ELF-1 (cell line): ENCODE measurements at places on chromosomes 11 and 22.
A peak's percentile ranks its signal among the peaks of the same experiment; 100 is the strongest.

DNA sequence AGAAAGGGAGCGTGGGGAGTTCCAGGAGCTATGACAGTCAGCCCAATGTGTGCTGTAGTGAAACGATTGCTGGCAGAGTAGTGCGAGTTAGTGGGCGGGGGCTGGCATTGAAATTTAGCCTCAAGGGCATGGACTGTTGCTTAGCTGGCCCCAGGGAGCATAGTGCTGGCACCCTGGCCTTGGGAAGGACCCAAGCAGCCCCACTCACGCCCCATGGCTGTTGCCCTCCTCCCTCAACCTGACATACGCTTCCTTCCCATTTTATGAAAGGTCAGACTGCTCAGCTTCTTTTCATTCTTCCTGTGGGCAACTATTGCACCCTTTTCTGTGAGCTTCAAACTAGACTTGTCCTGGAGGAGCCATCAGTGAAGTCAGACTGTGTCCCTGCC is 52.0 kb upstream of the SUSD2 start:
- DNase-seq, result no peak

- peak; percentile 5 for DNase-seq
Observed at GRCh38 chr11:59429924-59430516, 3.8 kb upstream of the OR5A2 start.

GRCh38 chr11:24861440-24861839 is 364.6 kb downstream of the LUZP2 start:
- DNase-seq, result peak; percentile 11

GRCh38 chr22:29480512-29481264 is 670 bp downstream of the NEFH start:
- peak; percentile 91 for DNase-seq

GRCh38 chr11:58927393-58928106 is 11.7 kb upstream of the GLYATL1 start:
- peak; percentile 83 for DNase-seq

GRCh38 chr11:107583629-107584195 is 7.2 kb upstream of the ELMOD1 start:
- DNase-seq, result no peak

DNA sequence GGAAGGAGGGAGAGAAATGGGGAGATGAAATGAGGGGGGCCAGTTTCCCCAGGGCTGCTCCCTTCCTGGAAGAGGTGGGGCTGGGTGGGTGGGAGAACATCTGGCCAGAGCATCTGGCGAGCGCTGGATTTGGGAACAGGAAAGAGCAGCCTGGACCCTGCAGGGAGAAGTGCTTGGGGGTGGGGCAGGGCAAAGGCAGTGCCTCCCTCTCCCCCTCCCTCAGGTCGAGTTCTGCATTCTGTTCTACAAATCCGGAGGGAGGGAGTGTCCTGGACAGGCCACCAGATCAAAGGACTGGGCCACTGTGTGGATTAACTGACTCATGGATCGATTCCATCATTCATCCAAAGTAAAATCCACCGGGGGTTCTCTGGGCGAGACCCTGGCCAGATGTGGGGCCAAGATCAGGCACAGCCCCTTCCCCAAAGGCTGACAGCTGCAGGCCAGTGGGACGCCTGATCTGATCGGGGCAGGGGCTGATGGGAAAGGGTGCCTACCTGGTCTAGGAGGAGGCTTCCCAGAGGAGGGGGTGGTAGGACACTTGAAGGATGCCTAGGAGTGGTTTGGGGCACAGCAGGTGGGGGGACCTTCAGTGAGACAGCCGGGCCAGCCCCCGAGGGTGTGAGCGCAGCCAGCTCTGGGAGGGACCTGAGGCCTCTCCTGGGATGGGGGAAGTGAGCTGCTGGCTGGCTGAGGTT is 57.5 kb downstream of the CACNA1I start:
- DNase-seq, result peak; percentile 39

GRCh38 chr11:35358391-35358790 is 61.0 kb downstream of the SLC1A2 start:
- no peak for DNase-seq

DNA sequence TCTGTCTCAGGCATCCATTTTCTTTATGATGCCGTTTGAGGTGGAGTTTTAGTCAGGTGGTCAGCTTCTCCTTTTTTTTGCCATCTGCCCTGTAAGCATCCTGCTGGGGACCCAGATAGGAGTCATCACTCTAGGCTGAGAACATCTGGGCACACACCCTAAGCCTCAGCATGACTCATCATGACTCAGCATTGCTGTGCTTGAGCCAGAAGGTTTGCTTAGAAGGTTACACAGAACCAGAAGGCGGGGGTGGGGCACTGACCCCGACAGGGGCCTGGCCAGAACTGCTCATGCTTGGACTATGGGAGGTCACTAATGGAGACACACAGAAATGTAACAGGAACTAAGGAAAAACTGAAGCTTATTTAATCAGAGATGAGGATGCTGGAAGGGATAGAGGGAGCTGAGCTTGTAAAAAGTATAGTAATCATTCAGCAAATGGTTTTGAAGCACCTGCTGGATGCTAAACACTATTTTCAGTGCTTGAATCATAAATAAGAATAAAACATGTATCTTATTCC is 10.9 kb upstream of the HBE1 start:
- peak; percentile 89 for DNase-seq

DNA sequence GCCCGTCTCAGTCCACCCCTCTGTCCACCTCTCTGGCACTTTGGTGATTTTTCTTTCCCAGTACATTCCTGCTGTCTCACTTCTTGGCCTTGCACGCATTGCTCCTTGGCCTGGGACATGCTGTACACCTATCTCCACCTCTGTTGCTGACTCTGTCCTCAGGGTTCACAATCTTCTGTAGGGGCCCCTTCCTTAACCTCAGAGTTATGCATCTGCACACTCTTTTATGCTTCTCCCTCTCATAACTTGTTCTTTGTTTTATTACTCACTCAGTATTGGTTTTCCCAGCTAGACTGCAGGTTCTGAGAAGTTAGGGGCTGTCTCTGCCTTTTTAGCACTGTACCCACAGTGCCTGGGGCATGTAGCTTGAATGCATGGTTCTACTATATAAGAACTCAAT is 139.1 kb upstream of the MTMR2 start:
- DNase-seq, result no peak

DNA sequence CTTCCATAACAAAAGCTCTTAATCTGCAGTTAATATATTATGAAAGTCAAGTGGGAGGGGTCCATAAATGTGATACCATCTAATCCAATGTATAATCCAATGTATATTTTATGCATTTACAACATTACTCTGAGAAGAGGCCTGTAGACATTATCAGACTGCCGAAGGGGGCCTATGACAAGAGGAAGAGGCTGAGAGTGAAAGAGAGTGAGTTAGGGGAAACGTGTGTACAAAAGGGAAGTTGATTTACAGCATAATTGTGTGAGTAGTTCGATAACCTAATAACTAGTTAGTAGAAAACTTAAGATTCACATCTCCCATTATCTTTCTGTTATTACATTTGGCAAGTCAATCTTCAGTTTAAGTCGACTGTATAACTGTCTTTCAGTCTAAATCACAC is 86.6 kb downstream of the DDX10 start:
- DNase-seq, result no peak

GRCh38 chr11:133694701-133695100 is 150.6 kb downstream of the SPATA19 start:
- no peak for DNase-seq

- DNase-seq, result no peak
Observed at GRCh38 chr11:36411202-36411640, 98.9 kb downstream of the TRAF6 start.

GRCh38 chr11:61279934-61280659 is 15.0 kb downstream of the VWCE start:
- no peak for DNase-seq

- no peak for DNase-seq
Observed at GRCh38 chr11:82930734-82931133, 29.2 kb downstream of the DDIAS start.

DNA sequence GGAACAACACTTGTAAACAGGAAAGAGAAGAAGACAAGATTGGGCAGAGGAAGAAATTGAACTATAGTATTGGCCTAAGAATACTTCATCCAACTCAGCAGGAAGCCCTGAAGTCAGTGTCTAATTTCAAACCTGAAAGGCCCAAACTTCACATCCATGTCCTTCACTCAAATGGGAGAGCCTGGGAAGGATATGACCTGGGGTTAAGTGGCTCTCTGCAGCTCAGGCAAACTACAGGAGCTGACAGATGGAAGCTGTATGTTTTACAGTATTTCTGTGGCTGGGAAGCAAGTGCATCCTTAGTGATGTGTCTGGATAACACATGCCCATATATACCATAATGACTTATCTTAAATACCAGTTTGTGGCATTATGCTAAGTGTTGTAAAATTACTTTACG is 196.2 kb downstream of the SOX6 start:
- no peak for DNase-seq

GRCh38 chr11:6298605-6299004 is 21.7 kb downstream of the CAVIN3 start:
- DNase-seq, result peak; percentile 81

DNA sequence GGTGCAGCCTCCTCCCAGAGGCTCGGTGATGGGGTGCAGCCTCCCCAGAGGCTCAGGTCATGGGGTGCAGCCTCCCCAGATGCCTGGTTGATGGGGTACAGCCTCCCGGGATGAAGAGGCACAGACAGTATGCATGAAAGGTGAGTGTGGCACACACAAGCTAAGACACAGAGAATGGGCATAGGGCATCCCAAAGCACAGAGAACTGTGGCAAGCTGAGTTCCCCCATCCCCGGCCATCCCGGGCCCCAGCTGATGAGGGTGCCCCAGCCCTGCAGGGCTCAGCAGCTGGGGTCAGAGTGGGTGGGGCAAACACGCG is 4.8 kb upstream of the SYT8 start:
- no peak for DNase-seq

- DNase-seq, result peak; percentile 44
Observed at GRCh38 chr11:8375932-8376331, 112.3 kb upstream of the LMO1 start.

GRCh38 chr22:42310291-42311015 is 40.0 kb upstream of the TCF20 start:
- DNase-seq, result peak; percentile 70

DNA sequence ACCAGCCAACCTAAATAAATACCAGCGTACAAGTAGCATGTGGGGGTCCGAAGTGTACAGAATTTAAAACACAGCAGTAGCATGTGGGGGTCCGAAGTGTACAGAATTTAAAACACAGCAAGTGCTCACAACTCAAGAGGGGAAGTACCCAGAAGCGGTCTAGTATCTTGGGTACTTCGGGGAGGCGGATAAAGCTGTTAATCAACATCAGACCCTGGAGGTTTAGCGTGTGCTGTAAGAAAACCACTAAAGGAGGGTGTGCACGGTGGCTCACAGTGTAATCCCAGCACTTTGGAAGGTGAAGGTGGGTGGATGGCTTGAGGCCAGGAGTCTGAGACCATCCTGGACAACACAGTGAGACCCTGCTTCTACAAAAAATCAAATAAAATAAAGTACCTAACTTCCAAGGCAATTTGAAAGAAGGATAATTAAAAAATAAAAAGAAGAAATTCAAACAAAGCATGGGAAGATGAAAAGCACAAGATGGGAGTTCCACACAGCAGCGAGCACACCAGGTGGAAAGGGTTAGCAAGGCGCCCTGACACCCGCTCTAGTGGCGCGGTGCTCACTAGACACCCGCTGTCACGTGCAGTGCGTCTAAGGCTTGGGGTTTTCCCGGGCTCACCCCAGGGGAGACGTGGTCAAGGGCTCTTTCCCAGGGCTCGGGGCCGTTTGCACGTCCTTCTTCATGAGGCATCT is 35.0 kb upstream of the MOB2 start:
- DNase-seq, result no peak

GRCh38 chr11:6611963-6612212 is 128 bp downstream of the TAF10 start:
- DNase-seq, result no peak

DNA sequence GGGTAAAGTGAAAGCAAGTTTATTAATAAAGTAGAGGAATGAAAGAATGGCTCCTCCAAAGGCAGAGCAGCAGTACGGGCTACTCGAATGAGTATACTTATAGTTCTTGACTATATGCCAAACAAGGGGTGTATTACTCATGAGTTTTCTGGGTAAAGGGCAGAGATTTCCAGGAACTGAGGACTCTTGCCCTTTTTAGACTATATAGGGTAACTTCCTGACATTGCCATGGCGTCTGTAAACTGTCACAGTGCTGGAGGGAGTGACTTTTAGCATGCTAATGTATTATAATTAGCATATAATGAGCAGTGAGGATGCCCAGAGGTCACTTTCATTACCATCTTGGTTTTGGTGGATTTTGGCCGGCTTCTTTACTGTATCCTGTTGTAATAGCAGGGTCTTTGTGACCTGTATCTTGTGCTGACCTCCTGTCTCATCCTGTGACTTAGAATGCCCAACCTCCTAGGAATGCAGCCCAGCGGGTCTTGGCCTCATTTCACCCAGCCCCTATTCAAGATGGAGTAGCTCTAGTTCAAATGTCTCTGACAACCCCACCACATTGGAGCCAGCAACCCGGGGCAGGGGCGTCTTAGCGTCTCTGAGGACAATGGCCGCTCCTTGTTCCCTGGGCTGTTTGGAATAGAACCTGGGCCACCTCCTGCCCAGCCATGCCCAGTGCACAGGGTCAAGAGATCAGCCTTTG is 34.9 kb upstream of the CD82 start:
- no peak for DNase-seq

GRCh38 chr11:100338144-100338840 is 348.8 kb upstream of the ARHGAP42 start:
- DNase-seq, result no peak

GRCh38 chr11:71425409-71425808 is 22.8 kb downstream of the DHCR7 start:
- DNase-seq, result no peak

GRCh38 chr11:96187822-96188221 is 155.2 kb downstream of the MAML2 start:
- no peak for DNase-seq
